ENCODE measurements at places on chromosomes 6 and 20.

DNA sequence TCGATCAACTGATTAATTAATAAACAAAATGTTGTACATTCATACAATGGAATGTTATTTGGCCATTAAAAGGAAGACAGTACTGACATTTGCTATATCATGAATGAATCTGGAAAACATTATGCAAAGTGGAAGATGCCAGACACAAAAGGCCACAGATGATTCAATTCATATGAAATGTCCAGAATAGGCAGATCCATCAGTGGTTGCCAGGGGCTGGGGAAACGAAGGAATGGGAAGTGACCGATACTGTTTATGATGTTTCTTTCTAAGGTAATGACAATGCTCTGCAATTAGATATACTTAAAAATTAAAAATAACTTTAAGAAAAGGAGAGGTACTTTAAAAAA, 37.2 kb downstream of the ELOVL5 start:
- no peak for DNase-seq

GRCh38 chr6:20350215-20350614, 51.5 kb upstream of the E2F3 start:
- DNase-seq = no peak

GRCh38 chr6:5007531-5007930, 3.7 kb upstream of the RPP40 start:
- DNase-seq = no peak

- no peak for DNase-seq
These were observed 9.3 kb upstream of the LAMA5 start for GRCh38 chr20:62376112-62377063.
